Cerebellar cortex (tissue), 1 donor: ENCODE measurements at places on chromosomes 13 and 19.

DNA sequence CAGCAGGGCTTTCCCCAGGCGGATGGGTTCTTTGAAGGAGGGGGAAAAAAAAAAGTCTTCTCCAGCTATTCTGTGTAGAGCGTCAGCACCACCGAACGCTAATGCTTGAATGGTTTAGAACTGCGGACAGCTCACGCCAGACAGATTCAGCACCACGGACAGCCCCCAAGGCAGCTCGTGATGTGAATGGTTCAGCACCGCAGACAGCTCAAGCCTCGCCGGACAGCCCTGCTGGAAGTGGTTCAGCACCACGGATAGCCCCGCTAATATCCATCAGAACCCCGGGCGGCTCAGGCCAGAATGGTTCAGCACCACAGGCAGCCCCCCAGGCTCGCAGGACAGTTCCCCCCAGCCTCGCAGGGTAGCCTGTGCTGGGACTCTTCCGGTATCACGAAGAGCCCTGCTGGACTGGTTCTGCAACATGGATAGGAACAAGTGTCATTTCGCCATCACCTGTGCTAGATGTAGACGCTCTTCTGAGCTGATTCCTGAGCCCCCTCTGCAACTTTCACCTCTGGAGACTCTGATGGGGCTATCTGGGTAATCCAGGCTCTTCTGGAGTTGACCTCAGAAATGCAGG, 4.9 kb upstream of the SMIM17 start:
- DNase-seq = peak; percentile 25

DNA sequence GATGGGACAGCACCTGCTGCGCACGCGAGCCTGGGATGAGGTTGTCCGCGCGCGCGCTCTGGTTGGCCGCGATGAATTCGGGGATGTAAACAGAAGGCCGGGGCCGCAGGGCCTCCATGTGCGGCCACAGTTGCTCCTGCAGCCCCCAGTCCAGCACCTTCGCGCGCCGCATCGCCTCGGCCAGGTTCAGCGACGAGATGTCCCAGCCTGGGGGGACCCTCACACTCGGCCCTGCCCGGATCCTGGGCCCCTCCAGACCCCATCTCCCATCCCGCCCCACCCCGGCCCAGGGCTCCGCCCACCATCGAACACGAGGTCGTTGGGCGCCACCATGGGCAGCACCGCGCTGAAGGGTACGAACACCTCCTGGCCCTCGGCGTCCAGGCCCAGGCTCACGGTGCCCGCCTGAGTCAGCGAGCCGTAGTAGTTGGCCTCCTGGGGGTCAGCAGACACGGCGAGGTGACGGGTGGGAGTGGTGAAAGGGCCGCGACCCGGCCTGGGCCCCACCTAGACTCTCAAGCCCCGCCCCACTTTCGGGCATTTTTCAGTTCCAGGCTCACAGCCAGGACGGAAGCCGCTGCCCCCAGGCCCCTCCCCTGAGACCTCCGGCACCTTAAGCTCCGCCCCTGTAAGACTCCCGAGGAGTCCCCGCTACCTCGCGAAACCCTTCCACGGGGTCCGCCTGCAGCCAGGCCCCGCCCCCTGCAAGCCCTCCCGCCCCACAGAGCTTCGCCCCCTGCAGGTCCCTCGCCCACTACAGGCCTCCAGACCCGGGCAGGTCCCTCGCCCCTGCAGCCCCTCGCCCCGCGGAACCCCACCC, 1.1 kb downstream of the ISYNA1 start:
- peak; percentile 87 for DNase-seq

GRCh38 chr13:71626421-71627117, 240.4 kb downstream of the DACH1 start:
- DNase-seq = no peak

DNA sequence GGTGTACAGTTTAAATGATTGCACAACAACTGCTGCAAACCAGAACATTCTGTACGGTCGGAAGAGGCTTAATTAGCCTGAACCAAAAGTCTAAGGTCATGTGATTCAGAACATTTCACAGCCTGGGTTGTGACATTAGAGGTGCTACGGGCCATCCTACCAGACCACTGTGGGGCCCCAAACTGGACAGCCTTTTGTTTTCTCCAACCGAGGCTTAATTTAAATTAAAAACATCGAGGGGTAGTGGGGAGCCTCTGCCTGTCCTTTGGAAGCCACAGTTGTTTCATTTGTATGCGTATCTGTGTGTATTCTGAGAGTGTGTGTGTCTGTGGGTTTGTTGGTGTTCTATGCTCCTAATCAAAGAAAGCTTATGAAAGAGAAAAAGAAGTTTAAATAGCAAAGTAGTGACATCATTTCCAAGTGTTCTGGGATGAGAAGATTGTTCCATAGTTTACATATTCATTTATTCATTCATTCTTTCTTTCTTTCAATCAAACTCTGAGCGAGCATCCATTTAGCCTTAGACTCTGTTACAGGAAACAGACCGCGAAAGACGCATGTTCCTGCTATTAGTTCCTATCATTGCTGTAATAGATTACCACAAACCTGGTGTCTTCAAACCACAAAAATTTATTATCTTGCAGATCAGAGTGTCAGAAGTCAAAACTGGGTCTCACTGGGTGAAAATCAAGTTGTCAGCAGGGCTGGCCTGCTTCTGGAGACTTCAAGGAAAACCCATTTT, 444.8 kb downstream of the FOXO1 start:
- no peak for DNase-seq

DNA sequence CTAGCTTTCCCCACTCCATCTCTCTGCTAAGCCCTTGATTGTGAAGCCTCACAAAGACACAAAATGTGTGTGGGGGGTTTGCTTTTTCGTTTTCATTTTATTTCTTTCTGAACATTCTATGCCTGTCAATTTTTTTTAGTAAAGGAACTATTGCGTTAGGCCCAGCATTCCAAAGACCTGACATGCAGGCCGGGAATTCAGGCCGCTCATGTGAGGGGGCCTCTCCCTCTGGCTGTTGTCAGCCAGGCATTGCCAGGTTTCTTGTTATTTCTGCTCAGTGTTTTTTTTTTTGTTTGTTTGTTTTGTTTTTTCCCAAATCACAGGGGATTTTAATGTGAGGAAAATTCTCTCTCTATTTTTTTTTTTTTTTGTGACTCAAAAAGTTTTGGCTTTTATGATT, 10.3 kb upstream of the MEDAG start:
- no peak for DNase-seq

DNA sequence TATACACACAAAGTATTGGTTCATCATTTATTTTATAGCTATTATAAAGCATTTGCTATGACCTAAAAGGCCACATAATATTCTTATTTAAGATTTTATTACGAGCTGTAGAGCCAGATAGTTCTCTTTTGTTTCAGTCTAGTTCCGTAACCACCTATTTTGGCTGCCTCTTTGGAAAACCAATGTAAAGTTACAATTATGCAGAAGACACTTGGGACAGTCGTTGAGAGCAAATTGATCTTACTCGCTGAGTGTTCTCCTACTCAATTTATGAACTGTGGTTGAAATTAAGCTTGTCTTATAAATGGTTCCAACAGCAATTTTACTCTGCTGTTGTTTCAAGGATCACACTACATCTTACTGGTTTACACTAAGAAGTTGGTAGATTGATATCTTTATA, 122.3 kb downstream of the SLC7A1 start:
- no peak for DNase-seq

DNA sequence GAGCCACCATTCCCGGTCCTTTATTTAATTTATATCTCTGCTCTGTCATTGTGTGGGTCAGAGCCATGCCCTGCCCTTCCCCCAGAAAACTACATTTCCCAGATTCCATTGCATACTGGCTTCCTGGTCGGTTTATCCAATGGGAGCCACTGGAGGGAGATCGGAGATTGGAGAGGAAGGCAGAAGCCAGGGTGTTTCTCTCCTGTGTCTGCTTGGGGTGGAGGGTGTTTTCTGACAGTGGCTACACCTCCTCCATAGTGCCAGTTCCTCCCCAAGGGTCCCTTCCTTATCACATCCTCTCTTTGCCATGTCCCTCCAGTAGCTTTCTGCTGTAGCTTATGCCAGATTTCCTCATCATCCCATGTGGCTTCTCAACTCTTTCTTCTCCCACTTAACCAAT, 19.0 kb downstream of the OLFM2 start:
- peak; percentile 76 for DNase-seq

DNA sequence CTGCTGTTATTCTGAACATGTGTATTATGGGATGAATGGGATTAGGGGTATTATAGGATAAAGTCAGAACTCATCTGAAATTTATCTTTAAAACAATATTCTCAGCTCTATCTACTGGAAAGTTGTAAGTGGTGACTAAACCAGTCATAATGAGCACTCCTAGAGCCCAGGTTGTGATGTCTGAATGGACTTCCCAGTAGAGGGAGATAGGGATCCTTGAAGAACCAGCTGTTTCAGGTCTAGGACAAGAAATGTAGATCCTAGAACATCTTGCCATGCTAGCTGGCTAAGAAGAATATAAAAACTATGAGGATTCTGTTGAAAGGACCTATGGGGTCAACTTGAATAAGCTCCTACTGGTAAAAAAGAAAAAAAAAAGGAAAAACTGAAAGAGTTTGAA, 310.8 kb downstream of the SLC7A1 start:
- no peak for DNase-seq

- DNase-seq = peak; percentile 7
These were observed 277.3 kb downstream of the FOXO1 start for GRCh38 chr13:40389081-40389641.

- no peak for DNase-seq
These were observed 583 bp upstream of the ZNF480 start for GRCh38 chr19:52296400-52296772.

DNA sequence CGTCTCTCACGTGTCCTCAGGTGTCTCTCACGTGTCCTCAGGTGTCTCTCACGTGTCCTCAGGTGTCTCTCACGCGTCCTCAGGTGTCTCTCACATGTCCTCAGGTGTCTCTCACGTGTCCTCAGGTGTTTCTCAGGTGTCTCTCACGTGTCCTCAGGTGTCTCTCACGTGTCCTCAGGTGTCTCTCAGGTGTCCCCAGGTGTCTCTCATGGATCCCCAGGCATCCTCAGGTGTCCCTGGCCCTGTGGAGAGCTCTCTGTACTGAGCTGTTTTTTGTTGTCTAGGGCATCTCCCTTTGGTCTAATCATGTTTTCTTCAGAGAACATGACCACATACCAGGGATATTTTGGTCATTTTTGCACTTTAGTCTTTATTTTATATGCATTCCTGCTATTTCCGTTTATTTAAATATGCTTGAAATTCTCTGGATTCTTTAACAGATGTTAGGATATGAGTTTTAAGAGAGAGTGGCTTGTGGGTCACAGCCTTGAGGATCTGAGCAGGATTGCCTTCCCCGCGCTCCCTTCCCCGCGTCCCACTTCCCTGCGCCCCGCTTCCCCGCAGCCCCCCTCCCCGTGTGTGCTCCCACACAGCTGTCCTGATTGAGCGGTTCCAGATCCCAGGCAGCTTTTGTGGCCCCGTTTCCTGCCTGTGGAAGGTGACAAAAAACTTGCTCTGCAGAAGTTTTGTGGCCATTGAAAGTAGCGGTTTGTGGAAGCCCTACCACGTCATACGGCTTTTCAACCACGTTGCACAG, 31.9 kb downstream of the ATP4B start:
- no peak for DNase-seq
